COLO829 (cell line): ENCODE measurements at places on chromosomes 4 and X.

GRCh38 chr4:101019941-101020401 is 327.4 kb downstream of the PPP3CA start:
- no peak for DNase-seq

- DNase-seq = no peak
Measured at GRCh38 chr4:70749313-70749712, 27.5 kb downstream of the RUFY3 start.

DNA sequence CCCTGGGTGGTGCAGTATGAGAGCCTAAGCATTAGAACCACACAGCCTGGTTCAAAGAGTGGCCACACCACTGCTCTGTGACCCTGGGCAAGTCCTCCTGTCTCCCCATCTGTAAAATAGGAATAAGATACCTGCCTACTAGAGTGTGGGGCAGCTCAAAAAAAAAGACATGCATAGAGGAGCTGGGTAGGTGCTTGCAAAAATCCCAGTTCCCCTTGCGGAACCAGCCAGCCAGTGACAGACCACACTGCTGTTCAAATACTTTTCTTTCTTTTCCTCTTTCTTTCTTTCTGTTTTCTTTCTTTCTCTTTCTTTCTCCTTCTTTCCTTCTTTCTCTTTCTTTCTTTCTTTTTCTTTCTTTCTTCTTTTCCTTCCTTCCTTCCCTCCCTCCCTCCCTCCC is 63.0 kb upstream of the TRIM2 start:
- DNase-seq = no peak

GRCh38 chr4:95505151-95505550 is 43.6 kb downstream of the UNC5C start:
- DNase-seq = peak; percentile 85

DNA sequence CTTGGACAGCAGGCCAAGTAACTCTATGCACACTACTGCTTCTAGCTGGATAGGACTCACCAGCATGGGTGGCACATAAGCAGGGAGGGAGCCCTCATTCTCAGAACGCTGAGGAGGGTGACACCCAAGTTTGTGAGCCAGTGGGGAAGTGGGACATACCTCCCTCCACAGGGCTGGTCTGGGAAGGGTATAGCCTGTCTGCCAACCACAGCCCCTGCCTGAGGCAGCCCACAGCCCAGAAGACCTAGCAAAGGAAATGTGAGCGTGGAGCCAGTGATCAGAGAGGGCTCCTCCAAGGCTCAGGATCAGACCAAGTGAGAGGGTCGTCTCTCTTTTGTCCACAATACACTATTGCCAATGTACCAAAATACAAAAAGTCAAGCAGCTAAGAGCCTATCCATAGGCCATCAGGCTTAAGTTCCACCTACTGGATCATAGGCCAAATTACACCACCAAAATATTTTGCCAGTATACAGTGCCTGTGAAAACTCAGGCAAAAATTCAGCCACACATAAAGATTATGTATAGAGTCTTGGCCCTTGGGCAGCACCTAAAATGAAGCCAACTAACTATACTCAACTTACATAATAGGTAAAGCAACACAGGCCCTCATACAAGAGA is 1203.1 kb downstream of the PCDH18 start:
- no peak for DNase-seq

- no peak for DNase-seq
Measured at GRCh38 chr4:188106454-188106853, 2.9 kb downstream of the TRIML2 start.

DNA sequence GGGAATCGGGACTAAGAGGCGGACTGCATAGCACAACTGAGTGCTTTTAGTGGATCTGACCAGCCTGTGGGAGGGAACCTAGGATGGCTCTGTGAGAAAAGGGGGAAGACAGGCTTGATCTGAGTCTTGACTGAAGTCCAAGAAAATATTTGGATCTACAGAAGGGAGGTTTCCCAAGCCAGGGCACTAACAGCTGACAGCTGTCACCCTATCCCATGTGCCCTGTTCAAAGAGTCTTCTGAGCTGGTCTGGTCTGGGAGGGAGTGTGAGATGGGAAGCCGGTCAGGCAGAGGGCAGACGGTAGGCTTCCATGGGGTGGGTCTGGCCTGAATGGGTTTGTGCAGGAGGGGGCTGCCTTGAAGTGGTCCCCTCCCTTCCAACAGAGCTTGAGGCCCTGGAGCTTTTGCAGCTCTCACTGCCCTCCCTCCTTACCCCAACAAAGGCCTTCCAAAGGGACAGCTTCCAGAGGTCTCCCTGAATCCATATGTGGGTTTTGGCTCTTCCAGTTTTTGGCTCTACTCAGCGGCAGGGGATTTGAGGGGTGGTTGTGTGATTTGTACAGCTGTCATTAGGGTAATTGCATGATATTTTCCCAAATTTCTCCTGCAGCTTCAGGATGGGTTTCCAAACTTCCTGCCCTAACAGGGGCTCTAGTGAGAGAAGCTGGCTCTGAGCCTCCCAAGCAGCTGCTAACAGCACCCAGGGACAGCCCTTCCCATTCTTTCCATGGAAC is 643.7 kb downstream of the BCOR start:
- no peak for DNase-seq

GRCh38 chrX:31128855-31129254 is 57.0 kb upstream of the FTHL17 start:
- DNase-seq = no peak

DNA sequence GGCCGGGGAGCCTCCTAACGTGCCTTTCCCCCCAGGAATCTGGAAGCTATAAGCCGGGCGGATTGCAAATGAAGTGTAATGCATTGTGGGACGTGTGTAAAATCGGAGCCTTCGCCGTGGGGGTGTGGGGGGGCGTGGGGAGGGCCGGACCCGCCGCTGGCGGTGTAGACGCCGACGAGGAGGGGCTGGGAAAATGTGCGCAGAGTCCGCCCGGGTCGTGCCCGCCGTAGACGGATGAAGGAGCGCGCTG is 1.3 kb downstream of the STOX2 start:
- DNase-seq = no peak

DNA sequence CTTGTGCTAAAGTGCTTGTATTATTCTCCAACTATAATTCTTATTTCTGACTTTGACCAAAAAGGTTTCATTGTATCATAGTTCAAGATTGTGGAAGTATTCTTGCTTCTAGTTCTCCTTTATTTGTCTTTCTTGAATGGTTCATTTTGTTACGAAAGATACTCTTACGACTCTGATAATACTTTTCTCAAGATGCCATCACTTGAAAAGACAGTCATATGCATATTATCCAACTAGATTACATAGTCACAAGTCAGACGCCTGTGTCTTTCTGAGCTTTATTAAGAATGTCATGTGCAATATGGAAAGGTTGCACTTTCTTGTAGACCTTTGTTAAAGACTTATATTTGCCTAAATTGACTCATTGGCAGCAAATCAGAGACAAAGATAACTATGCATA is 71.4 kb upstream of the HPGD start:
- no peak for DNase-seq

- DNase-seq = peak; percentile 69
Measured at GRCh38 chr4:170089668-170090351, at the start of gene AADAT. TSS of gene AADAT (minus strand) at chr4:170089956. CDS start at chr4:170089690, 266 bp downstream.

- peak; percentile 1 for DNase-seq
Measured at GRCh38 chrX:108590496-108590895, 145.9 kb downstream of the IRS4 start.

DNA sequence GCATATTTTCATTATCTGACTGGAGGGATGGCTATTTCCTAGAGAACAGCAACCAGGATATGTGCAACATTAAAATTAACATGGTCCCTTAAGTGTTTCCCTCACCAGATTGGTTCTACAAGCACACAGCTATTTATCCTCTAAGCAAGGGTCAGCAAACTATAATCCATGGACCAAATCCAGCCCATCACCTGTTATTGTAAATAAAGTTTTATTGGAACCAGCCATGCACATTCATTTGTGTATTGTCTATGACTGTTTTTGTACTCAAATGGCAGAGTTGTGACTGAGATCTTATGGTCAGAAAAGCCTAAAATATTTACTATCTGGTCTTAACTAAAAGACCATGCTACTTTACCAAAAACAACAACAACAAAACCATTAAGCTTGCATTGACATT is 77.9 kb downstream of the AMELX start:
- DNase-seq = no peak

GRCh38 chr4:181200076-181200475 is 1043.1 kb upstream of the TENM3 start:
- no peak for DNase-seq

DNA sequence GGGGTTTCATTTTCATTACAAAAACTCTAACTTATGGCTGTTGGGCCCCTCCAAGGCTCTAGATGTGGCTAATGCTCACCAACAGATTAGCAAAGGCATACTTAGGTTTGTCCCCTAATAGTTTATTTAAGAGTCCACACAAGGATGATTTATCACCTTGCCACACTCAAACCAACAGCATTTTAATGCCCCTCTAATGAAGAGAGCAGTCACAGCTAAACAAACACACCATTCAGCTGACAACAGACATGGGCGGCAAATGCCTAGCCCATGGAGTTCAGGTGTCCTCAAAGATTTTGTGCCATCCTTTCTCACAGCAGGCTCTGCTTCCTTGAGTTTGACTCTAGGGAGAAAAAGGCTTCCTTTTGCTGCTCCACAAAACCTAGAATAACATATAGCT is 61.8 kb upstream of the CITED1 start:
- no peak for DNase-seq

DNA sequence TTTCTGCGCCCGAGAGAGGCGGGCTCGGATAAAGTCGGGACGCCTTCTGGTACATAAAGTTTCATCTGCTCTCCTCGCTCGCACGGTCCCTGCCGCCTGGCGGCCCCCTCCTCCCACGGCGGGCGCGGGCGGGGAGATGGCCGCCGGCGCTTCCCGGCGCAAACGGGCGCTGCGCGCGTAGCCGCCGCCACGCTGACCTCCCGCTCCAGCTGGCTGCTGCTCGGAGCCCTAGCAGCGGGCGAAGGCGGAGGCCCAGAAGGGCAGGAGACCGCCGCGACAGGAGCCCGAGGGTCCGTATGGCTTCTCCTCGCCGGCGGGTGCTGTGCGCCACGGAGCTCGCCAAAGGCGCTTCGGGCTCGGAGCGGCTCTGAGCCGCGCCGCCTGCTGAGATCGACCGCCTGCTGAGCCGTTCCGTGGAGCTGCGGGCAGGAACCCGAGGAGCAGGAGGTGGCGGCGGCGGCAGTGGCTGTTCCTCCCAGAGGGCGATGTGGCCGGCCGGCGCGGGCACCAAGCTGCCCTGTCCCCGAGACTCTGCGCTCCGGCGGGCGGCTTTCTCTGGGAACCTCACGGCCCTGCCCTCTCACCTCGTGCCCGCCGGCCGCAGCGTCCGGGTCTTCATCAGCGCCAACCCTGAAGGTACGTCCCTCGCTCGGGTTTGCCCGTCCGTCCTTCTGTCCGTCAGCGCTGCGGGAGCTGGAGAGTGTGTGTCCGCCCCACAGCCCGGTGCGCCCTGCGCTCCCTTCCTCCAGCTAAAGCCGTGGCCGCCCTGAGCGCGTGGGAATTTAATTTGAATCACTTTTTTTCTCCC is at the start of gene NWD2:
NWD2 (plus strand) TSS at position 161 of the 808 bp plus-strand sequence; CDS start at position 486, 325 bp downstream.
- DNase-seq = no peak

- no peak for DNase-seq
Measured at GRCh38 chr4:108129196-108129595, 39.5 kb downstream of the LEF1 start.

- DNase-seq = no peak
Measured at GRCh38 chr4:58760737-58761136, 1650.6 kb upstream of the IGFBP7 start.

- no peak for DNase-seq
Measured at GRCh38 chr4:14910411-14910810, 91.9 kb upstream of the CPEB2 start.

- DNase-seq = no peak
Measured at GRCh38 chr4:86306816-86307215, 53.0 kb downstream of the MAPK10 start.
